ENCODE measurements at places on chromosomes 12 and 14. TPM values are rescaled to one million over a fixed set of nuclear protein-coding genes. Genes with fewer than 3 reads are reported as not detected.
A peak's percentile ranks its signal among the peaks of the same experiment; 100 is the strongest.

DNA sequence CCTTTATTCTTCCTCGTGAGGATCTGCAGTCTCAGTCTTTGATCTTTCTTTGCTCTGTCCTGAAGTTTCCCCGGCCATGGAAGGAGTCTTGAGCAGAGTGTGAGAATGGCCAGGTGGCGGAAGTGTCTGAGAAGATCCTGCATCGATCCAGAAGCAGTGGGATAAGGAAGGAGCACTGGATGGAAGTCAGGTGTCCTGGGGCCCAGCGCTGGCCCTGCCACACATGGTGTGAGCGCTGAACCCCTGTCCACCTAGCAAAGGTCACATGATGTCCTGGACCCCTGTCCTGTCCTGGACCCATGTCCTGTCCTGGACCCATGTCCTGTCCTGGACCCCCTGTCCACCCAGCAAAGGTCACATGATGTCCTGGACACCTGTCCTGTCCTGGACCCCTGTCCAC lies 111.8 kb upstream of the MED13L start:
- no peaks in the 10 kb centered on the region for H3K36me3 ChIP-seq
- H3K27ac ChIP-seq: no peak overlapping the region
- DNase-seq: no peak
- H3K4me3 ChIP-seq: no peak overlapping the region
- H3K27me3 ChIP-seq: no peaks in the 10 kb centered on the region
- peaks cover 11% of the 10 kb centered on the region for H3K4me1 ChIP-seq

- no peaks in the 10 kb centered on the region for H3K27me3 ChIP-seq
- no peak for DNase-seq
- no peaks in the 10 kb centered on the region for H3K36me3 ChIP-seq
- H3K4me1 ChIP-seq: peaks cover 30% of the 10 kb centered on the region
- H3K4me3 ChIP-seq: no peak overlapping the region
Measured at GRCh38 chr14:95146079-95146771, 11.1 kb downstream of the DICER1 start.

DNA sequence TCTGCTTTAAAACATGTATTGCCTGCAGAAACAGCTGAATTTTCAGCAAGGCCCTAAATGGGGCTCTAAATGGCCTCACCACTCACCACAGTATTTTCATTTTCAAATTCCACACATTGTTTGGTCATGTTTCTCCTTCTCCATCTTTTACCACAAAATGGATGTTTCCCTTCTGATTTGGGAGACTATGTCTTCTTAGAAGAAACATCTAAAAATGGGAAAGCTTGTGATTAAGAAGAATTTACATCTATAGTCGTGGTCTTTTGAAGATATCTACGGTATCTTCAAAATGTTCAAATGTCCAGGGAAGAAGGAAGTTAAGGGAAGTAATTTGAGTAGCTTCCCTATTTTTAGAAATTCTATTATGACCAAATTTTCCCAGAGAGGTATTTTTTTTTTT lies 20.7 kb upstream of the TUBA1C start:
- H3K27ac ChIP-seq: no peak overlapping the region
- no peaks in the 10 kb centered on the region for H3K27me3 ChIP-seq

DNA sequence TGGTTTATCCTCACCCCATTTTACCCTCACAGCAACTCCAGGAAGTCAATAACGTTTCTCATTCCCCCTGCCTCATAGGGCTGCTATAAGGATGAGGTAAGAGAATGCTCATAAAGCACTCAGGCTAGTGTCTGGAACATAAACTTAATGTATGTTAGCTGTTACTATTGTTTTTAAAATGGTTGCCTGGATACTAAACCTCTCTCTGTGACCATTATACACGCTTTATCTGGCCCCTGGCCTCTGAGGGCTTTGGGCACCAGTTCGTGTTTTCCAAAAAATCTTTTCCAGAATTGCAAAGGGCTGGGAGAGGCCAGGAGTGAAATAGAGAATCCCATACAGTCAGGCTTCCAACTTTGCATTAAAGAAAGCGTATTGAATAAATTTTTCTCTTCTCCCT lies 113.9 kb downstream of the KTN1 start:
- H3K4me1 ChIP-seq: no peaks in the 10 kb centered on the region
- no peak overlapping the region for H3K27ac ChIP-seq
- no peaks in the 10 kb centered on the region for H3K27me3 ChIP-seq
- H3K36me3 ChIP-seq: no peaks in the 10 kb centered on the region

GRCh38 chr12:45426294-45426693 lies 210.4 kb downstream of the ANO6 start:
- no peaks in the 10 kb centered on the region for H3K27me3 ChIP-seq
- H3K4me3 ChIP-seq: no peak overlapping the region
- H3K36me3 ChIP-seq: peaks cover 12% of the 10 kb centered on the region

DNA sequence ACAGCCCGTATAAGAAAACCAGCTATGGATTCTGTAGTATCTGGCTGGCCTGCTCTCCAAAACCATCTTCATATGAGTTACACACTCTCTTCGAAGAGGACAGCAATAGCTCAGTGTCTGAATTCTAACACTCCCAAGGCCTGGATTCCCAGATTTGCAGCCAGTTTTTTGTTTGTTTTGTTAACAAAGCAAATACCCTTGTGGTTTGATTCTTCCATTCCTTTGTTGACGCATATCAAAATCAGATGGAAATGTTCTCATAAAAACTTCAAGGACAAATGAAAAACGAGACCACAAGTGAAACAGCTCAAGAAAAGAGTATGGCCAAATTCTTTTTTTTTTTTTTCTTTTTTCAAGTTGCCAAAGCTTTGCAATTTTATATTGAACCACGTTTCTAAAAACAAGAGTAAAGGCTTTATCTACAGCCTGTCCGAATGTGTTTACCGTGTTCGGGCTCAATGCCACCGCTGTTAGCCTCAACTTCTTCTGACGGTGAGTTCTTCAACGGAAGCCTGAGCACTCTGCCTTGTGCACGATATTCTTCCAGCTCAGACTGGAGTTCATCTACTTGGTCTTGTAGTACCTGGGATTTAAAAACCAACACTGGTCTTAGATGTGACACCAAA lies 67.5 kb downstream of the NIN start:
- no peaks in the 10 kb centered on the region for H3K4me1 ChIP-seq
- no peak for DNase-seq
- peaks cover 3% of the 10 kb centered on the region for H3K36me3 ChIP-seq
- H3K27ac ChIP-seq: no peak overlapping the region
- no peak overlapping the region for H3K4me3 ChIP-seq

DNA sequence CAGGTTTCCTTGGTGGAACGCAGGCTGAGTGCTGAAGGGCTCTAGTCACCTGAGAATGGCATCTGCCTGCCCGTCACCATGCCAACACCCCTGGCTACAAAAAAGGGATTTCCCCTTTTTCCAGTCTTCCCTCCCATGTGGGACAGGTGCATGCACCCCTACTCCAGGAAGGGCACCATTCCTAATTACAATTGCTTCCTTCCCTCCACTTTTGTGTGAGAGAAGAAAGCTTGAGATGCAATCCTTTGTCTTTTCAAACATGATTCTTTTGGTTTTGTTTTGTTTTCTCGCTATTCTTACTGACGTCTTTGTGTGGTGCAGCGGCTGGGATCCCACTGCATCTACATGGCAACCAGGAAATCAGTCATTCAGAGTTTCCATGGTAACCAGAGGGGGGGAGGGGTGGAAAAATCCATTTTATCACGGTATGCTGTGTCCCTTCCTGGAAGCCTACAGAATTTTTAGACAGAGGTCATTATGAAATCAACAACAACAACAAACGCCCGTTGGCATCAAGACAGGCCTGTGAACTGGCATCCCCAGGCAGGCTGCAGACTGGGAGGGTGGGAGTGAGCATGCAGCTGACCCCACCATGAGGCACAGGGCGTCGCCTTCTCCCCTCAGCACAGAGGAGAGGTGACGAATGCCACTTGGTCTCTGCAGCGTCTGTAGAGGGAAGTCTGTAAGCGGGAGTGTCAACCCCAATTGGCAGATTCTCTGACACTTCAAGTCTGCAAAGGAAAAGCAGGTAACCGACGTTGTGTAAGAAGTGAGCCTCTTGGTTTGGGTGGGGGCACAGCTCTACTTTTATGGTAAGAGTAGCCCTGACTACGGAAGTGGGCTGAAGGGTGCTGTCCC lies 13.6 kb upstream of the GNG2 start:
- H3K27me3 ChIP-seq: no peaks in the 10 kb centered on the region
- H3K4me3 ChIP-seq: no peak overlapping the region
- H3K36me3 ChIP-seq: no peaks in the 10 kb centered on the region
- H3K27ac ChIP-seq: peak overlapping the region; percentile 88

GRCh38 chr12:77814386-77814785 lies 16.3 kb upstream of the NAV3 start:
- no peaks in the 10 kb centered on the region for H3K36me3 ChIP-seq
- no peaks in the 10 kb centered on the region for H3K4me1 ChIP-seq
- no peak overlapping the region for H3K27ac ChIP-seq
- DNase-seq: no peak
- H3K27me3 ChIP-seq: no peaks in the 10 kb centered on the region

DNA sequence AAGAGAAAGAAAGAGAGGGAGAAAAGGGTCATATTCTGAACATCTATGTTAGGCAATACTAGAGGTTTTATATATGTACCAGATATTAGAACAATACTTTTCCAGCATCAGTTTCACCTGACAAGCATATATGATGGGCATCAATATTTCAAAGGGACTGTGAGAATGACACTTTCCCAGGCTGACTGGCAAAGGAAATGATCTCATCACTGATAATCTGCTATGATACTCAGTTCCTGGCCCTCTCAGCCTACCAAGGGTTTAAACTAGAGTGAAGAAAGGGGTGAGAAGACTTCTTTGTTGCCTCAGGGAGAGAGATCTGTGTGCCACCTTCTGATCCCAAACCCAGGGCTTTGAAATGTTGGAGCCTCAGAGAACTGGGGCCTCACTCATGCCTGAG lies 183.5 kb downstream of the TTC8 start:
- DNase-seq: no peak
- H3K4me1 ChIP-seq: no peaks in the 10 kb centered on the region
- H3K27ac ChIP-seq: no peak overlapping the region
- H3K4me3 ChIP-seq: no peak overlapping the region

Gene METTL3
- total RNA-seq: 26.0 TPM

Measured in liver (tissue), 10 donors.